ENCODE measurements at places on chromosomes 12 and 14.

- DNase-seq, result no peak
Measured at GRCh38 chr12:104809706-104810385, 148.2 kb downstream of the SLC41A2 start.

GRCh38 chr12:102540815-102541385 lies 60.5 kb upstream of the IGF1 start:
- DNase-seq, result no peak

- no peak for DNase-seq
Measured at GRCh38 chr12:52832451-52832850, 1.7 kb downstream of the KRT79 start.

- no peak for DNase-seq
Measured at GRCh38 chr12:31736472-31736871, 7.7 kb upstream of the AMN1 start.

DNA sequence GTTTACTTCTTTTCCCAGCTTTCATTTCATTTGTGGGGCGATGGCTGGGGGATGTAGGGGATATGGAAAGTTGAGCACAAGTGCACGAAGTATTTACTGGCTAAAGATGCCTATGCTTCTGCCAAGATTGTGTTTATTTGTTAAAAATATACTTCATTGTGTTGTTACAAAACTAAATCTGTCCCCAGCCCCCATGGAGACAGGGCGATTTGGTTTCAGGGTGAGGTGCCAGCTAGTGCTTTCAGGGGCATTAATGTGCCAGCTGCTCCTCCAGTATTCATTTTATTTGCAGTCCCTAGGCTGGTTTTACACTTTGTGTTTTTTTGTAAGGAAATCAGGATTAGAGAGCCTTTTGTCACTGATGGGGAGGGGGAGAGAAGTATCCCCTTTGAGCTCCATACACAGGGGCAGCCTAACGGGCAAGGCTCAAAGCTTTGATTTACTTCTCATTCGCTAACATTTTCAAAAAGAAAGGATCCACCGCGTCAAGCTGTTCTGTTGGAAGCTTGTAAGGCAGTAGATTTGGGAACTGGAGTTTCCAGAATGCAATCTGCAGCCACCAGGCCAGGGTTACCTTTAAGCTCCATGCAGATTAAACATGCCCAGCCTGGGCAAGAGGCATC lies 198.7 kb upstream of the PLEKHG7 start:
- DNase-seq, result no peak

DNA sequence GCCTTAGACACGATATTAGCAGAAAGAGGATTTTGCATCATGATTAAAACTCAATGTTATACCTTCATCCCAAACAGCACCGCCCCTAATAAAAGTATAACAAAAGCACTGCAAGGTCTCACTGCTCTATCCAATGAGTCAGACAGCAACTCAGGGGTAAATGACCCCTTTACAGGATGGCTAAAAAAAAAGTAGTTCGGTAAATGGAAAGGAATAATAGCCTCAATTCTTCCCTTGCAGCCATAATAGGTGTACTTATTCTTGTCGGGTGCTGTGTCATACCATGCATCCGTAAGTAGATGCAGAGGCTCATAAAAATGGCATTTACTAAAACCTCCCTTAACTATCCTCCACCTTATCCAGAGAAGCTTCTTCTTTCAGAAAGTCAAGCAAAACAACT lies 53.9 kb upstream of the AP4S1 start:
- DNase-seq, result no peak

DNA sequence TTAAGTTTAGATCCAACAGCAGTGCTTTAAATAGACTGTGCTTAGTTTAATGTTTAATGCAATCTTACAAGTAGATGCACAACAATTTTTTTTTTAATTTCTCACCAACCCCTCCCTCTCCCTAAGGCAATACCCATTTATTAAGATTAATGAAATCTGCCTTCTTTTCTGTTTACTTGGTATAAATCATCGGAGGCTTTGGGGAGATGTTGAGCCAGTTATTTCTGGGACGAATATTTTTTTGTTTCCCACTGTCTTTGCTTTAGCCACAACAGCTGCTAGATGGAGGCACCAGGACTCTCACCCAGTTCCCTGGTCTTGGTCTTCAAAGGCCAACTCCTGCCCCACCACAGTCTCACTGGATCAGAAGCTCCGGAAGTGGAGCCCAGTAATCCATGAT lies 113.4 kb downstream of the PLXNC1 start:
- DNase-seq, result no peak

GRCh38 chr14:57182760-57183503 lies 85.8 kb downstream of the EXOC5 start:
- no peak for DNase-seq

DNA sequence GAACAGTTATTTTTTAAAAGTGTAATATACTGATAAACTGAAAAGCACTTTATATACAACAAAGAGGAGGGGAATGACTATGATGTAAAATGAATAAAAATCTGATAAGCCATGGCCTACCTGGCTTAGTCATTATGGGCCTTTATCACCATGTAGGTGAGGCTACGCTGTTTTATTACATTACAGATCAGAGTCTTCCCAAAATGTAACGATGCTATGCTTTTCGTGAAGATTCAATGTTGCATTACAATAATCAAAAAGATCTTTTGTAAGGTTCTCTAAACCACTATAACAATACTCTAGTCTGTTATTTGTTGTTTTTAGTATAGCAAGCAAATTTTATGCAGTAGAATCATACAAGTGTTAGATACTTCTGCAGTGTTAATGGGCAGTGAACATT lies 34.2 kb downstream of the ARID4A start:
- no peak for DNase-seq

DNA sequence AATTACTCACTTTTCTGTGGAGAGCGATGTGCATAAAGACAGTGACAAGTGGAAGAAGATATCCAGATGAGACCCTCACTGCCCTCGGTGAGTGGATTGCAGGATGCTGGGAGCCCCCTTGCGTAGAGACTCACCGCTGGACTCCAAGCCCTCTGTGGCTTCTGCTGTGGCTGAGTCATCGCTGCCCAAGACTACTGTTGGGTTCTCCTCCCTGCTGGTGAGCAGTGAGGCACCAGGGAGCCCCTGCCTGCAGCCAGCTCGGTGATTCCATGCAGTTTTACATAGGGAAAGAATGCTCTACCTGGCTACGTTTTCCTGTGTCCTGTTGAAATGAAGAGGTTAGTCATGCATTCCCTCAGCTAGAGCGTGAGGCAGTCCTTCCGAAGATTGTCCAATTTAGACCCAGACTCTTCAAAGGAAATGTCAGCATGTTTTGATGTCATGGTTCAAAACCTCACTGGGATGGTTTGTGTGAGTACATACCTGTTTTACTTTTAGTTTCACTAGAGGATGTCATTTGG lies 28.2 kb downstream of the TRAF3 start:
- no peak for DNase-seq

GRCh38 chr12:115335594-115335993 lies 651.6 kb upstream of the TBX3 start:
- no peak for DNase-seq

- DNase-seq, result no peak
Measured at GRCh38 chr14:97028382-97028781, 231.2 kb downstream of the VRK1 start.

GRCh38 chr14:59346796-59347510 lies 118.2 kb downstream of the GPR135 start:
- no peak for DNase-seq

DNA sequence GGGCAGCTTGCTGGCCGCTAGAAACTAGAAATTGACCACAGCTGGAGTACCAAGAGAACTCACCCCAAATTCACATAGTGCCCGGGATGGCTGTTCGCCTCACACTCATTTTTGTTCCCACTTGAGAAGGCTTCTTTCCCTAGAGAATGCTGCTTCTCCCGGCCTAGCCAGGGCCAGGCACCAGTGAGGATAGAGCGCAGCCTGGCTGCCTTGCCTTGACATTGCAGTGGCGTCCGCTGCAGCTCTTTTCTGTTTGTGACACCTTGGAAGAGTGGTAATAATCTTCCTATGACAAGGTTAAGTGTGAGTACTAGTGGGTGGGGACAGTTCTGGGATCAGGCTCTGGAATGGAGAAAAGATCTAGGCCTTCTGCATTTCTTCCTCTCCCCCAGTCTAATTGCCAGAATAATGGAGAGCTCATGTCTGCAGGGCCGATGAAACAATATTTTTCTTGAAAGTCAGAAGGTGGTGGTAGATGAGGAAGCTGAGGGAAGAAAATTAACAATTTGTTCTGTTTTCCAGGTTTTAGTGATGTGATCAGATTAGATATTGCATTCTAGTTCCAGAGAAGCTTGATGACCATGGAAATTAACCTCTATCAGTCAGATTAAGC lies 3.7 kb downstream of the TMEM253 start:
- DNase-seq, result peak; percentile 52

DNA sequence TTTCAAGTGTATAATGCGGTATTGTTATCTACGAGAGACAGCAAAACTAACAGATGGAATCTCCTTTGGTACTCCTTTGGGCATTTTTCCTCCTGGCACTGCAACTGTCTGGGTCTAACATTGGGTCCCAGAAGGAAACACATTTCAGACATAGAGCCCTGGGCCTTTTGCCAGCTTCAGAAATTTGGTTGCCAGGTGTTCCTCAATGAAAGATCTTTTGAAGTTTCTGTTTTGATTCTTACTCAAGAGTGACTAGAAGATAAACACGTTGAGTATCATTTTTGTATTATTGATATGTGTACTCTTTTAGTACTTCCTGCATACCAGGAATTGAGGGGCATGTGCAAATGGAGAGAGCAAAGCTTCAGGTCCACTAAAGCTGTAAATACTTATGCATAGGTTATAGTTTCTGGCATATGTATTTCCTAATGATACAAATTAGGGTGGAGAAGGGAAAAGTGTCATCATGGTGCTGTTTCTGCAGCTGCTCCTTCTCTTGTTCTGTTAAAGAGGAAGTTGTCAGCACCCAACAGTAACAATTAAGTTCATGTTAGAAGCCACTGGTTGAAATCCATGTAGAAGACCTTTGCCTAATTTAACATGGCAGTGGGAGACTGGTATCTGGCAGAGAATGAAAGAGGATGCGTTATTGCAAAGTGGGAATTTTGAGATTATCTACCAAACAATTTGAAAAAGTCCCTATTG lies 53.5 kb downstream of the SLC38A6 start:
- DNase-seq, result peak; percentile 68

- DNase-seq, result no peak
Measured at GRCh38 chr12:122022393-122023338, 982 bp downstream of the BCL7A start.

DNA sequence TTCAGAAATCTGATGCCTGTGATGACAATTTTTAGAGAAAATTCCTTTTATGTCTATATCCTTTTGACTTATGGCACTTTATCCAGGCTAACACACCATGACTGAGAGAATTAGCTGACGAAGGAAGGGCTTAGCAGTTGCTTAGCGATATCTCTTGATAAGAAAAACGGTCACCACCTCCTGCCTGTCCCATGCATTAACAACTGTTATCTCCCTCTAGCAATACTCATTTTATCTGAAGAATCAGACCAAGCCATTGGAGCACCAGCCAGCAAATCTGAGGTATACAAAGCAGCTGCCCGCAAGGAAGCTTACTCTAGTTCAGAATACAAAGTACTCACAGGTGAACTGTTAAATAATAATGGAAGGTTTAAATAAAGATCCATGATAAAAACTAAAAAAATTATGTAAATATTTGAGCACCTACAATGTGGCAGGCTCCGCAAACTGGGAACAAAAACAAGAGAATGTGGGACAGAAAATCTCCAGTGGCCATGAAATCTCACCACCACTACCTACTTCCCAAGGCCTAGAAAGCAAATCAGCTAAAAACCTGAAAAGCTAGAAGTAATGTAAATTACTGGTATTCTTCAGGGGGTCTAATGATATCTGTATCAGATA lies 24.3 kb downstream of the PPM1H start:
- no peak for DNase-seq

DNA sequence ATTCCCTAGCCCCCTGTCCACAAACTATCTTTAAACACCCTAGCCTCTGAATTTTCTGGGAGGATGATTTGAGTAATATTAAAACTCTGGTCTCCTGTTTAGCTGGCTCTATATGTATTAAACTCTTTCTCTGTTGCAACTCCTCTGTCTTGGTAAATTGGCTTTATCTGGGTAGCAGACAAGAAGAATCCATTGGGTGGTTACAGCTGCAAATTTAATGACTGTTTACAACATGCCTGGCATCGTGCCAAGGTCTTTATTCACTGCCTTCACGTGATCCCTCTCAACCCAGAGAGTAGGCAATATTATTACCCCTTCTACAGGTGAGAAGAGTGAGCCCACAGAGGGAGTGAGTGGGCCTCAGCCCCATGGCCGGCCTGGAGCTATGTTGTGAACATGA lies 77.8 kb upstream of the MYL2 start:
- DNase-seq, result no peak

GRCh38 chr12:85663631-85664030 lies 172.6 kb downstream of the RASSF9 start:
- DNase-seq, result no peak

GRCh38 chr14:104085032-104085888 lies at the start of gene ASPG:
TSS of gene ASPG (plus strand) at chr14:104085700. CDS start at chr14:104085771, 71 bp downstream.
- DNase-seq, result no peak

GRCh38 chr12:53600490-53601295 lies 25.5 kb downstream of the ATF7 start:
- no peak for DNase-seq

DNA sequence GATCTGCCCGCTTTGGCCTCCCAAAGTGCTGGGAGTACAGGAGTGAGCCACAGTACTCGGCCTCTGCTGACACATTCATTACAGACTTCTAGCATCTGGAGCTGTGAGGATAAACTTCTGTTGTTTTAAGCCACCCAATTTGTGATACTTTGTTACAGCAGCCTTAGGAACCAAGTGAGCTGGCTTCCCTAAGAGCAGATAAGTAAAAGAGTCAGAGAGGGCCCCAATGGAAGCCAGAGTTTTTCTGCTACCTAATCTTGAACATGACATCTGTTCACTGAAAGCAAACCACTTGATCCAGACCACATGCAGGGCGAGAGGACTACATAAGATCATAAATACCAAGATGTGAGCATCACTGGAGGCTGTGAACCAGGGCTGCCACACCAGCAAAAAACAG lies 3.7 kb upstream of the MAPKAPK5 start:
- DNase-seq, result no peak

DNA sequence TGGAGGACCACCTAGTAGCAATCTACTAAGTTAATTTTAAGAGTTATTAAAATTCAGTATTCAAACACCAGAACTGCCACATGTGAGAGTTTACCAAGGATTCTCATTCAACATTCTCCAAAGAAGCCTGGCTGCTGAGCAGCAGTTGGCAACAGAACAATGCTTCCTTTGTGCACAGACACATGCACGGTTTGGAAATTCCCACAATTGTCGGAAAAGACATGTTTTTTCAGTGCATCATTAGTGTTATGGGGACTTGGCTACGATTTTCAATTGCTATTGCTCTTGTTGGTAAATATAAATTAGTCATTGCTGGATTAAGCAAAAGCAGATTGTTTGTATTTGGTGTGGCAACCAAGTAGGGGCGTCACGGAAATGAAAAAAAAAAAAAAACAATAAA lies 22.2 kb downstream of the ST8SIA1 start:
- DNase-seq, result no peak

GRCh38 chr14:101215927-101216326 lies 312.4 kb upstream of the RTL1 start:
- no peak for DNase-seq

- no peak for DNase-seq
Measured at GRCh38 chr12:82862069-82862841, 175.5 kb downstream of the TMTC2 start.

- DNase-seq, result no peak
Measured at GRCh38 chr14:72618424-72618823, 275.5 kb downstream of the DPF3 start.

- peak; percentile 24 for DNase-seq
Measured at GRCh38 chr12:93766796-93767523, 89.8 kb downstream of the CRADD start.

- DNase-seq, result no peak
Measured at GRCh38 chr14:88746052-88746451, 46.7 kb downstream of the EML5 start.

GRCh38 chr14:85190251-85190650 lies 339.7 kb upstream of the FLRT2 start:
- DNase-seq, result no peak
